Uterus (tissue), 4 donors: ENCODE measurements at places on chromosomes 2 and 18. TPM values are rescaled to one million over a fixed set of nuclear protein-coding genes. Genes with fewer than 3 reads are reported as not detected.

DNA sequence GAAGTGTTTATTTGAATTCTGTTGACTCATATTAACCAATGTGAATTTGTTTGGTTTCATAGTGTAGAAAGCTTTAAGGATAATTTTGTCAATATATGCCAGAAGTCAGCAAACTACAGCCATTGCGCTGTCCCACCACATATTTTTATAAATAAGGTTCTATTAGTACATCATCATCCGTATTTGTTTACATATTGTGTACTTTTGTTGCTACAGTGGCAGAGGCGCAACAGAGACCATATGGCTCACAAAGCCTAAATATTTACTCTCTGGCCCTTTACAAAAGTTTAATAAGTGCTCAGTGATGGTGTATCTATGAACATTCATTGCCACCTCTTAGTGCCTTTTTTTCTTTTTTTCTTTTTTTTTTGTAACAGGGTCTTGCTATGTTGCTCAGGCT lies 6.4 kb downstream of the ERLEC1 start:
- no peak overlapping the region for H3K4me3 ChIP-seq
- no peaks in the 10 kb centered on the region for H3K27me3 ChIP-seq
- H3K27ac ChIP-seq: no peak overlapping the region
- no peaks in the 10 kb centered on the region for H3K36me3 ChIP-seq

DNA sequence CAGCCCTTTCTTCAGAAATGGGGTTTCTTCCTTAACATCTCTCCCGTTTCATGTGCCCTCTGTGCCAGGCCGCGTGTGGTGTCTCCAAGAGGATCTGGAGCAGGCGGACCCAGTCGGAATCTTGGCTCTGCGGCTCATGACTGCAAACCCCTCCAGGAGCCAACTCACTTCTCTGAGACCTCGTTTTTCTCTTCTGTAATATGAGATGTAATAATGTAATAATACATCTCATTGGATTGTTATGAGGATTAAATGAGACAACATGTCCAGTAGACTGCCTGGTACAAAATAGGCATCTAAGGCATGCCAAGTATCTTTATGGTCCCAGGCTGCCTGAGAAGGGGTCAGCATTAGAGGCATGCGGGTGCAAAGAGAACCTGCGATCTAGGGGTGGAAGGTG lies 221.3 kb upstream of the REV1 start:
- DNase-seq: no peak
- no peaks in the 10 kb centered on the region for H3K27me3 ChIP-seq
- H3K4me3 ChIP-seq: no peak overlapping the region
- H3K36me3 ChIP-seq: no peaks in the 10 kb centered on the region

Gene CAPN14
- 0.29 TPM for total RNA-seq

Gene EML6
- 2.4 TPM for total RNA-seq

- H3K4me1 ChIP-seq: peaks cover 11% of the 10 kb centered on the region
- H3K27me3 ChIP-seq: peaks cover 21% of the 10 kb centered on the region
- DNase-seq: peak; percentile 6
- H3K4me3 ChIP-seq: no peak overlapping the region
- H3K27ac ChIP-seq: no peak overlapping the region
These were observed 10.6 kb downstream of the EMX1 start for GRCh38 chr2:72927619-72928550.

Gene MC2R
- total RNA-seq: not detected
